NCI-H69 (cell line): ENCODE measurements at places on chromosomes 11 and 22.
A peak's percentile ranks its signal among the peaks of the same experiment; 100 is the strongest.

DNA sequence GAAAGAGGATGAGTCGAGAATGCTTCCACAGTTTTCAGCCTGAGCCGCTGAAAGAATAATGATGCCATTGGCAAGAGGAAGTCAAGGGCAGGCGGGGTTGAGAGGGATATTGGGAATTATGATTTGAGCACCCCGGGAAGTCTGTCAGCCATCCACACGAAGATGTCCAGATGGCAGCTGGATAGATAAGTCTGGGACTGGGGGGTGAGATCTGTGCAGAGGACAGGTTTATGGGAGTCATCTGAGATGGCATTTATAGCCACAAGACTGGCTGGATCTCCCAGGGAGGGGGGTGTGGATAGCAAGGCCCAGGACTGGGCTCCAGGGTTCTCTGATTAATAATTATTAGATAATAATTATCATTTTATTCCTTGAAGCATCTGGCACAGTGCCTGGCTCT is 5.1 kb upstream of the STIP1 start:
- peak; percentile 53 for DNase-seq

DNA sequence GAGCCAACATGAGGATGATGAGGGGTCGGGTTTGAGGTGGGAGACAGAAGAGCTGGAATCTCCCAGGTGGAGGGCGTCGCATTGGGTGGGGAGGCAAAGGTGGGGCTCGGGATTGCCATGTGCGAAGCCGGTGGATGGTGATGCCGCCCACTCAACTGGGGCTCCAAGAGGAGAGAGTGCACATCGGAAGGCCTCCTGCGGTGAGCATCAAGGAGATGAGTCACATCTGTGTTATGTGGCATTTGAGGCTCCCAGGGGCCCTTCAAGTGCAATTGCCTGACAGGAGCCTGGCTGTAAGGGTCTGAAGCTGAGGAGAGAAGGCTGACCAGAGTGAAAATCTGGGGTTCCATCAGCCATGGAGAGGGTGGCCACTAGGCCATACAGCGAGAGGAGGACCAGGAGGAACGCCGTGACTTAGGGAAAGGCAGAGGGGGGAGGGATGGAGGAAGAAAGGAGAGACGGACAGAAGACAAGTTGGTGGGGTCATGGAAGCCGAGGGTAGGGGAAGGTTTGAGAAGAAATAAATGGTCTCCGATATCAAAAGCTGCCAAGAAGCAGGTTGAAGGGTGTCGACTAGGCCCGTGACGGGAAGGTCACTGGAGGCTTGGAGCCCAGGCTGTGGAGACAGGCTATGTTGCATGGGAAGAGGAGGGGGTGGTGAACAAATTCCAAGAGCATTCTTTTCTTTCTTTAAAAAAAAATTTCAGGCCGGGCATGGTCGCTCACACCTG is 21.3 kb downstream of the RASD2 start:
- DNase-seq, result peak; percentile 35

DNA sequence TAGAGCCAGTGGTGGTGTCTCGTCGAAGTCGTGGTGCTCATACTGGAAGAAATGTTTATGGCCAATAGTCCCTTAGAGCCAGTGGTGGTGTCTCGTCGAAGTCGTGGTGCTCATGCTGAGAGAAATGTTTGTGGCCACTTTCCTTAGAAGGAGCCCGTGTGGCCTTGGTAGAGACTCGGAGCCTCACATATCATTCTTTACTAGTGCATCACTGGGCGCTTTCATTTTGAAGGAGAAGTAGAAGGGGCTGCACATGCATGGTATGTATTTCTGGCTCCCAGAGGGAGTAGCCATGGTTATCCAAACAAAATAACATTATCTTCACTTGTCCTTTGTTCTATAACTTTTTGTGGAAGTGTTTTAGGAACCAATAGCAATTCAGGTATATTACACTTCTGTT is 69.5 kb downstream of the JAM3 start:
- no peak for DNase-seq

DNA sequence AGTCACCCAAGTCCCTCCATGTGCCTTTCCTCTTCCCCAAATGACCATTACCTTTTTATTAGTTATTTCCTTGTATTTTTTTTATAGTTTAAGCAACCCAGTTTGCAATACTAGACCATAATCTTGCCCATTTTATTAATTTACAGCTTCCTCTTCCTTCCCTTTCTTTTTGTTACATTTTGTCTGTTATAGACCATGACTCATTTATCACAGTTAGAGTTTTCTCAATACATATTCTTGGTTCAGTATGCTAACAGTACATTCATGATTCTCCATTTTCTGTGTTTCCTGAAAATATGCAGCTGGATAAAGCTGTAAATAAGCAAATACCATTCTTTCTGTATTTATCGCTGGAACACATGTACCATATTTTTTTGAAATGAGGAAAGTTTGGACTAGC is 376.7 kb upstream of the RAG2 start:
- no peak for DNase-seq

GRCh38 chr11:132187814-132188213 is 817.4 kb downstream of the NTM start:
- DNase-seq, result no peak

DNA sequence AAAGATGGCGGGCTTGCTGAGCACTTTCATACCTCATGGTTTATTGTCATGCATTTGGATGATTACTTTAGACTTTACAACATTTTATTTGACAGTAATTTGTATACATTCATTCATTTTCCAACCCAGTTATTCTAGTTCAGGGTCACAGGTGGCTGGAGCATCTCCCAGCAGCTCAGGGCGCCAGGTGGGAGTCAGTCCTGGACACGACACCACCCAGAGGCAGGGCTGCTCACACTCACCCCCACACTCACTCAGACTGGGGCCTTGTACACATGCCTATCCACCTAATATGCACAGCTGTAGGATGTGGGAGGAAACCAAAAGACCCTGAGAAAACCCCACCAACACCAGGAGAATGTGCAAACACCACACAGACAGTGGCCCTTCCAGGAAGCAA is 123.9 kb downstream of the OPCML start:
- DNase-seq, result no peak

DNA sequence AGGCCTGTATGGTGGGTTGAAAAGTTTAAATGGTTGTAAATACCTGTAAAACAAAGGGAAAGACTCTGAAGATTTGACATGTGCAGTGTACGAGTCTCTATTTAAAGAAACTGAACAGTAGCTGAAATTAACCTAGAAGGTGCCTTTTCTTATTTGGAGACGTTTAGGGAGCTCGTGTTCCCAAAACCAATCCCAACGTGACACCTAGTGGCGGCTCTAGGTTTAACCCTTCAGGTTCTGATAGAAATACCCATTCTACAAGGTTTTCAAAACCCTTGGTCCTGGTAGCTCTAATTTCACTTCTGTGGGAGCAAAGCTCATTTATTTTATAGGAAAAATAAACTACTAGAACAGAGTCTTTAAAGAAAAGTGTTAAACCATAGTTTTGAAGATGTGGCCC is 258.3 kb downstream of the LRRC4C start:
- peak; percentile 86 for DNase-seq

DNA sequence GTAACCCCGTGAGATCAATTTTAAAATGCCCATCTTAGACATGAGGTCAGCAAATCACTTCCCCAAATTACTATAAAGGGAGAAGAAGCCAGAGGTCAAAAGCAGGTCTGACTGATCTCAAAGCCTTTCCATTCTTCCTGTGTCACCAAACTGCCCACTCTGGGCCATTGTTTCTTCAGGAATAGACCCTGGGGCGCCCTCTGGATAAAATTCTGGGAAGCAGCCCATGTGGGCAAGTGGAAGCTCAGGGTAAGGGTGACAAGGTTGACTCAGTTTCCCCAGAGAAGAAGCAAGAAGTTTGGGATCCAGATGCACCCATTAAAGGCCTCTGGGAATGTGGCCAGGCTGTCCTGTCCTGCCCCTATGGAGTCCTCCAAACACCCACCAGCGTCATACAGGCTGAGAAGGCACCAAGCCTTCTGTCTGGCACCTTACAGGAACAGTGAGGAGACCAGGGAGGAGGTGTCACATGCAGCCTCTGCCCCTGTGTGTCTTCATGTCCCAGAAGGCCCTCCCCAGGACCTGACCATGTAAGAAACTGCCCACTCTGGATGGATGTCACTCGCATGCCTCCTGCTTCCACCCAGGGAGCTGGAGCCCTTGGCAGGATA is 50.1 kb downstream of the CHST1 start:
- peak; percentile 27 for DNase-seq

- no peak for DNase-seq
Observed at GRCh38 chr22:41912338-41913039, 2.4 kb downstream of the SHISA8 start.

DNA sequence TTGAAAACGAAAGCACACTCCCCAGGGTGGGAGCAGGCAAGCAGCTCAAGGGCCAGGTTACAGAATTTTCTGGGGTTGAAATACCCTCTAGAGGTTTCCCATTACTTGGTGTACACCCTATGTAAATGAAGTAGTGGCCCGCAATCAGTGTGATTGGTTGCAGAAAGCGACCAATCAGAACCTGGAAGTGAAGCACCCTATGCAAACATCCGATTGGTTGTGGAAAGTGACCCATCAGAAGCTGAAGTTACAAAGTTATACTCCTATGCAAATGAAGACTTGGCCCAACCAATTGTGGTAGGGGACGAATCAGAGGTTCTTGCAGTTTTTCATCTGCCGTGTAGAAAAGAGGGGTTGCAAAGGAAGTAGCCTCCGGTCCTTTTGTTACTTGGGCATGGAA is 19.2 kb downstream of the PRR5 start:
- DNase-seq, result no peak

DNA sequence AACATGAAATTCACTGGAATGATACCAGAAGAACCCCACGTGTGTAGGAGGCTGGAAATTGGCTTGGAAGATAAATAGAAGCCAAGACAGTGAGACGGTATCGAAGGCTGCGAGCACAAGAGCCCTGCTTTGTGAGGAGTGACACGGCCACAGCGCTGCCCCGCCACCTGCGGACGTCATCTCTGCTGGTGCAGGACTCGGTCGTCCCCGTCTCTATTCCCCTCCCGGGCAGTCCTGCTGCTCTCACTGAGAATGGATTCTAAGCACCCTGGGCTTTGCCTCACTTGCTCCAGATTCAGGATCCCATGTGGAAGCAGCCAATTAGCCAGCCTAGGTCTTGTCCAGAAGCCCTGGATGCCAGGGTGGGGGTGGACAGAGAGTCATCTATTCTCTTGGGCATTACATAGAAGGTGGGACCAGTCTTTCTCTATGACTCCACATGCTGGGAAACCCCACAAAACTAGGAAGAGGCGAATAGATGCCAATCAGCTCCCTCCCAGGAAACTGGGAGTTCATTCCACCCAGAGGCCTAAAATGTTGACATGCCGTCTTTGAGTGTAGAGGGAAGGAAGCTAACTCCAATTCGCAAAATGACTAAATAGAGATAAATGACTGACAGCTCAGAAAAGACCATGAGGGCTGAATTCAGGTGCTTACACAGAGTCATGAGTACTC is 25.1 kb downstream of the APOL3 start:
- DNase-seq, result no peak

- DNase-seq, result peak; percentile 42
Observed at GRCh38 chr11:111632516-111633220, 30.4 kb downstream of the SIK2 start.

DNA sequence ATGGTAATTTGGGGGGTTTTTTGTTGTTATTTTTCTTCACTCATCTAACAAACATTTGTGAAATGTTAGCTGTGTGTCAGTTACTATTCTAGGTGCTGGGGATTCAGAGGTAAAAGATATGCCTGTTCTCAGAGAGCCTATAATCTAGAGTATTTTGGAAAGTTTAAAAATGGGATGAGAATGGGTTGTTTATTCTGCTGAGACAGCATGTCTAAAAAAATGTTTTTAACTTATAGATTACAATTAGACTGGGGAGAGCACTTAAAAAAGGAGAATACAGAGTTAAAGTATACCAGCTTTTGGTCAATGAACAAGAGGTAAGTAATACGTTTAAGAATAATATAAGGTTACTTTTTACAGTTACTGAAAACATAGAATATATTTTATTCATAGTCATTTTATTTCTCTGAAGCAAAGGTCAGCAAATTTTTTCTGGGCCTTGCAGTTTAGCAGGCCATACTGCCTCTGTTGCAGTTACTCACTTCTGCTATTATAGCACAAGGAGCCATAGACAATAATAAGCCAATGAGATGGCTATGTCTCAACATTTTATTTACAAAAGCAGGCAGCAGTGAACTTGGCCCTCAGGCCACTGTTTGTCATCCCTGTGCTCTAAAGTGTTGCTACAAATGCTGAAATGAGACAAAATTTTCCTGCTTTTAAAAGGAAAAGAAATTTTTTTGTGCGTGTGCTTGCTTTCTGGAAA is 60.0 kb downstream of the DKK3 start:
- no peak for DNase-seq

GRCh38 chr11:61571869-61572268 is 9.0 kb downstream of the SYT7 start:
- DNase-seq, result no peak

DNA sequence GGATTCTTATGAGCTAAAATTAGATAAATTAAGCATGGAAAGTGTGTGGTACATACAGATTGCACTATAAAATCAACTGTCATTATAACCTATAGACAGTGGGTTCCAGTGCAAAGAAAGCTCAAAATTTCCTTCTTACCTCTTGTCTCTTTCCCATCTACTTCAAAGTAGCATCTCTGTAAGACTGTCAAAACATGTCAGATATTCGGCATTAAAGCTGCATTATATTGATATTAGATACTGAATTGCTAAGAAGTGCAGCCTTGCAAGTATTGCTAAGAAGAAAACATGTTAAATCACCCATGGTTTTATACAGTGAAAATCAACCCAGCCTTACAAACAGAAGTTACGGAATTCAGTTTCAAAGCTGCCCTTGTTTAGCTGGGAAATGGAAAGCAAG is 849.8 kb upstream of the FAT3 start:
- DNase-seq, result no peak

- DNase-seq, result peak; percentile 34
Observed at GRCh38 chr22:35634015-35634414, 14.2 kb upstream of the APOL6 start.

DNA sequence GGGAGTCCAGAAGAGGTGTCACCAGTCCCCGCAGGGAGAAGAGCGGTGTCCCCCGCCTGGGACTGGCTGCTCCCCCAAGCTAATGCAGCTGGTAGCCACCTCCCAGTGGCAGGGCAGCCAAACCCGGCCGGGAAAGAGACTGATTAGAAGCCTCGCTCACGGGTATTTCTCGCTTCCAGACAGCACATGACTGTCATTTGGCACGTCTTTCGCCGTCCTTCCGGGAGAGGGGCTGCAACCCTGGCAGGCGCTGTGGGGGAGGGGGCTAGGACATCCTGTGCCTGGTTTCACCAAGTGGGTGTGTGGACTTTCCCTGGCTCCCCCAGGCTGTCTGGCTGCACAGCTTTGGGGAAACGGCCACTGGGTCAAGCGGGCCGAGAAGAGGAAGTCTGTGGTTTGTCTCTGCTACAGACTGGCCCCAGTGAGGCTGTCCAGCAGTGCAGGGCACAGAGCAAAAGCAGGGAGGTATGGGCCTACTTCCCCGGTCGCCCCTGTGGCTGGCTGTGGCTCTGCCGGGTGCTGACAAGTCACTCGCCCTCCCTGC is 3.8 kb downstream of the CD81 start:
- no peak for DNase-seq

DNA sequence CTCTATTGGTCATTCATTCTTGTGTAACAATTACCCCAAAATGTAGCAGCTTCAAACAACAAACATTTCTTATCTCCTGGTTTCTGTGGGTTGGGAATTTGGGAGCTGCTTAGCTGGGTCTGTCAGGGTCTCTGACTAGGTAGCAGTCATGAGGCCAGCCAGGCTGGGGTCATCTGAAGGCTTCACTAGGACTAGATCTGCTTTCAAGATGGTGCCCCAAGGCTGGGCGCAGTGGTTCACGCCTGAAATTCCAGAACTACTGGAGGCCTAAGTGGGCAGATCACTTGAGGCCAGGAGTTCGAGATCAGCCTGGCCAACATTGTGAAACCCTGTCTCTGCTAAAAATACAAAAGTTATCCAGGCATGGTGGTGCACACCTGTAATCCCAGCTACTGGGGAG is 13.1 kb upstream of the SPDYC start:
- DNase-seq, result no peak
